ENCODE measurements at places on chromosomes 11 and 22.

DNA sequence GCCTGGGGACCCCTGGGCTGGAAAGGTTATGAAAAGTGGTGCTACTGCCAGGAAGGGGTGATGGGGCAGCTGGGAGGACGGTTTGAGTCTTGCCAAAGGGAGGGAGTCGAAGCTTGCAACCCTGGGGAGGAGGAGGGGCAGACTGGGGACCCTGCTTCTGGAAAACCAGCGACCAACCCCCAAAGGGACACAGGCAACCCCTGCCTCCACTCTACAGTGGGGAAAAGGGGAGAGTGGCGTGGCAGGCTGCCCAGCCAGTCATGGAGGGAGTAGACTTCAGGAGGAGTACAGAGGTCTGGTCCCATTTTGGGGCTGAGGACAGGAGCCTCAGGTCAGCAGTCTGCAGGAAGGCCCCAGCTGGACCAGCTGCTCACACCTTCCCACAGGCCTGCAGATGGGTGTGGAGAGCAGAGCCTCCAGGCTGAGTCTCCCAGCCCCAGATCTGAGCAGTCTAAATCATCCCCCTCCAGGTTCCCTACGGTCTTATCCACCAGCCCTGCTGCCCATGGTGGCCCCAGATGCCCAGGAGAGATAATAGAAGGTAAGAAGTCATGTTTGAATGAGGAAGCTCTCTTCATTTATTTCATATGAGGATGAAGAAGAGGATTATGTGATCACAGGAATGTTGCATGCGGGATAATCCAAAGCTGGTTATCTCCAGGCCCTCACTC is 3.3 kb downstream of the DDT start:
- DNase-seq, result no peak
- H3K27me3 ChIP-seq, result no peaks in the 10 kb centered on the region
- peaks cover 4% of the 10 kb centered on the region for H3K36me3 ChIP-seq
- H3K27ac ChIP-seq, result no peak overlapping the region
- H3K4me1 ChIP-seq, result no peaks in the 10 kb centered on the region

- no peaks in the 10 kb centered on the region for H3K36me3 ChIP-seq
- no peak overlapping the region for H3K4me3 ChIP-seq
- H3K4me1 ChIP-seq, result no peaks in the 10 kb centered on the region
- DNase-seq, result no peak
- no peaks in the 10 kb centered on the region for H3K27me3 ChIP-seq
Measured at GRCh38 chr11:123392844-123393243, 37.2 kb upstream of the GRAMD1B start.

GRCh38 chr11:133946541-133947318 is 10.0 kb downstream of the IGSF9B start:
- no peaks in the 10 kb centered on the region for H3K36me3 ChIP-seq
- H3K4me1 ChIP-seq, result peaks cover 5% of the 10 kb centered on the region
- no peak for DNase-seq
- H3K27me3 ChIP-seq, result no peaks in the 10 kb centered on the region

GRCh38 chr11:23181022-23181807 is 320.9 kb upstream of the CCDC179 start:
- no peak overlapping the region for H3K4me3 ChIP-seq
- H3K4me1 ChIP-seq, result no peaks in the 10 kb centered on the region
- H3K27me3 ChIP-seq, result no peaks in the 10 kb centered on the region
- DNase-seq, result no peak

GRCh38 chr11:67571443-67571842 is 12.2 kb upstream of the GSTP1 start:
- no peak overlapping the region for H3K27ac ChIP-seq
- H3K27me3 ChIP-seq, result no peaks in the 10 kb centered on the region
- no peaks in the 10 kb centered on the region for H3K36me3 ChIP-seq
- no peaks in the 10 kb centered on the region for H3K4me1 ChIP-seq
- no peak for DNase-seq
- no peak overlapping the region for H3K4me3 ChIP-seq

GRCh38 chr11:60957188-60957587 is 5.2 kb upstream of the SLC15A3 start:
- H3K27ac ChIP-seq, result no peak overlapping the region
- H3K27me3 ChIP-seq, result no peaks in the 10 kb centered on the region
- no peak for DNase-seq
- no peak overlapping the region for H3K4me3 ChIP-seq

DNA sequence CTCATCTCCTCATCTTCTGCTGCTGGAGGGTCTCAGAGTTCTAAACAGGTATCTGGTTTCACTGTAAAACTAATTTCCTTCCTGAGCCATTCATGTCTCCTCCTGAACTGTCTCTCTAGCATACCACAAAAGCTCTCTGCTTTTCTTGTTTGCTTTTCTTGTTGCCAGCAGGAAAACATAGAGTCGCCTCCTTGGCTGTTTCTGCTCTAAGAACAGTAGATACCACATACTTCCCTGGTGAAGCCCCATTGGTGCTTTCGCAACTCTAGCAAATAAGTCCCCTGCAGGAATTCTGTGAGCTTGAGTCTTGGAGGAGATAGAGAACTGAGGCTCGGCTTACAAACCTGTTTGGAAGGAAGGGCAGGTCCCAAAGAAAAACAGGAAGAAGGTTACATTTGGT is 7.0 kb downstream of the DIXDC1 start:
- no peaks in the 10 kb centered on the region for H3K27me3 ChIP-seq
- H3K4me3 ChIP-seq, result no peak overlapping the region
- no peaks in the 10 kb centered on the region for H3K36me3 ChIP-seq
- DNase-seq, result no peak
- peak overlapping the region; percentile 70 for H3K27ac ChIP-seq

- DNase-seq, result no peak
- no peaks in the 10 kb centered on the region for H3K27me3 ChIP-seq
- H3K4me1 ChIP-seq, result no peaks in the 10 kb centered on the region
- H3K27ac ChIP-seq, result no peak overlapping the region
- no peaks in the 10 kb centered on the region for H3K36me3 ChIP-seq
Measured at GRCh38 chr22:20646906-20647305, 127.0 kb upstream of the SERPIND1 start.

- H3K36me3 ChIP-seq, result no peaks in the 10 kb centered on the region
- peak overlapping the region; percentile 96 for H3K27ac ChIP-seq
- no peaks in the 10 kb centered on the region for H3K27me3 ChIP-seq
- DNase-seq, result no peak
- H3K4me3 ChIP-seq, result peak overlapping the region; percentile 41
- peaks cover 4% of the 10 kb centered on the region for H3K4me1 ChIP-seq
Measured at GRCh38 chr11:47258317-47258902, 614 bp downstream of the NR1H3 start.

GRCh38 chr11:35953081-35953760 is 9.4 kb downstream of the LDLRAD3 start:
- H3K4me3 ChIP-seq, result no peak overlapping the region
- H3K36me3 ChIP-seq, result no peaks in the 10 kb centered on the region
- H3K27me3 ChIP-seq, result no peaks in the 10 kb centered on the region

GRCh38 chr11:113519989-113520613 is 44.9 kb upstream of the DRD2 start:
- no peaks in the 10 kb centered on the region for H3K4me1 ChIP-seq
- no peak overlapping the region for H3K27ac ChIP-seq
- DNase-seq, result no peak
- no peaks in the 10 kb centered on the region for H3K36me3 ChIP-seq

GRCh38 chr11:11265320-11265719 is 87.7 kb downstream of the CSNK2A3 start:
- H3K36me3 ChIP-seq, result no peaks in the 10 kb centered on the region
- no peak for DNase-seq
- no peak overlapping the region for H3K27ac ChIP-seq
- H3K4me3 ChIP-seq, result no peak overlapping the region
- no peaks in the 10 kb centered on the region for H3K4me1 ChIP-seq
- H3K27me3 ChIP-seq, result no peaks in the 10 kb centered on the region

GRCh38 chr11:108486828-108487227 is 11.4 kb downstream of the POGLUT3 start:
- H3K4me3 ChIP-seq, result no peak overlapping the region
- H3K4me1 ChIP-seq, result no peaks in the 10 kb centered on the region
- H3K27ac ChIP-seq, result no peak overlapping the region
- H3K36me3 ChIP-seq, result no peaks in the 10 kb centered on the region

- H3K27me3 ChIP-seq, result no peaks in the 10 kb centered on the region
- H3K36me3 ChIP-seq, result no peaks in the 10 kb centered on the region
- no peak overlapping the region for H3K4me3 ChIP-seq
- H3K4me1 ChIP-seq, result no peaks in the 10 kb centered on the region
- DNase-seq, result no peak
- H3K27ac ChIP-seq, result no peak overlapping the region
Measured at GRCh38 chr11:2714463-2714800, 14.6 kb upstream of the KCNQ1OT1 start.

DNA sequence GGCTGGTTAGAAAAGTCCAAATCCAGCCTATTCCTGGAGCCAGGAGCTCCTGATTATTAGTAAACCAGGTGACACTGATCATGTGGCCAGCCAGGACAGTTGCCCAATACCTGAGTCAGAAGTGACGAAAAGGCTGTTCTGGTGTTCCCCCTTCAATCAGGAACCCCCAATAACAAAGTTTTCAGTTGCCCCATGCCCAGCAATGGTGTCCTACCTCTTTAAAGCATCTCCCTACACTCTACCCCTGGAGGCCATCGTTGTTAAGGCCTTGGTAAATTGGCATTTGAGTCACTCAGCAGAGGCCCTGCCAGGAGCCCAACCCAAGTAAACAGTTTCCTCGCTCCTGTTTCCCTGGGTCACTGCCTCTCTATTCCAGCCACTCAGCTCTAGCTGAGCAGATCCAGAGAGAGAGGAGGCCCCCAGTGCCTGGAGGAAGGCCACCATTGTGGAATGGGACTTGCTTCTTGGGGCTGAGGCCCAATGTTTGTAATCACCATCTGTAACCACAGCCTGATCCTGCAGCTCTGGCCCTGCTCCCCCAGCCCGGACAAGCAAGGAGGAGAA is 25.0 kb downstream of the ARHGAP1 start:
- H3K4me3 ChIP-seq, result no peak overlapping the region
- H3K36me3 ChIP-seq, result peaks cover 12% of the 10 kb centered on the region
- peaks cover 12% of the 10 kb centered on the region for H3K4me1 ChIP-seq
- H3K27me3 ChIP-seq, result no peaks in the 10 kb centered on the region

DNA sequence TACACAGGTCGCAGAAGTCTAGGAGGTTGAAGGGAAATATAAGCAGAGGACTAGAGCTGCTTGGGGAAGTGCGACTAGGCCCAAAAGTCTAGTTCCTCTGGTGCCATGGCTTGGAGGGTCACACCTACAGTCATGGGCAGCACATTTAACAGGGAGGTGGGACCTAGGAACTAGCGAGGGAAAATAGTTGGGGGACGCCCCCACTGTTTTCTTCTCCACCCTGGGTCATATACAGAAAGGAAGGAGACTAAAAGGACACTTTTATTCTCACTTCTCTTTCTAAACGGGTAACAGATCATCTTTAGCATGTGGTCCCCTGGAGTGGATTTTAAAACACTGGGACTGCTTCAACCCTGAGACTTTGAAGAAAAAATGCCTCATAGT is 16.6 kb downstream of the APIP start:
- H3K4me3 ChIP-seq, result no peak overlapping the region
- H3K4me1 ChIP-seq, result no peaks in the 10 kb centered on the region
- no peak for DNase-seq
- H3K27me3 ChIP-seq, result no peaks in the 10 kb centered on the region

DNA sequence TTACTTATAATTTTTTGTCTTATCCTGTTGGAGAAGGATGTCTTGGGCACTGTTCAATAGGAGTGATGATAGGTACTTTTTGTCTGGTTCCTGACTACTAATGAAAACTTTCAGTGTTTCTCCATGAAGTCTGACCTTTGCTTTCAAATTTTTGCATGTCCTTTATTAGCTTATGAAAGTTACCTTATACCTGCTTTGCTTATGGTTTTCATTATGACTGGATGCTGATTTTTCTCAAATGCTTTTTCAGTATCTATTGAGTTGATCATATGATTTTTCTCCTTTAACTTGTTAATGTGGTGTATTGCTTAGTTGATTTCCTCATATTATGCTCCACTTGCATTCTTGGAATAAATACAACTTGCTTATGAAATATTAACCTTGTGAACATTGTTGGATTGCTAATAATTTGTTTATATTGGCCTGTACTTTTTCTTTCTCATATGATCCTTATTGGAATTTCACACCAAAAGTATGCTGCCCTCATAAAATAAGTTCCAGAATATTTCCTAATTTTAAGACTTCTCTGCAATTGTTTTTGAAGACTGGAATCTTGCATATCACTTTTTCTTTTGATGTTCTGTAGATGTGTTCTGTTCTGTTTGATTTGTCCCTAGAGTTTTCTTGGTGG is 85.0 kb upstream of the SC5D start:
- H3K27me3 ChIP-seq, result no peaks in the 10 kb centered on the region
- H3K27ac ChIP-seq, result no peak overlapping the region
- no peaks in the 10 kb centered on the region for H3K4me1 ChIP-seq
- no peak for DNase-seq
- no peaks in the 10 kb centered on the region for H3K36me3 ChIP-seq

DNA sequence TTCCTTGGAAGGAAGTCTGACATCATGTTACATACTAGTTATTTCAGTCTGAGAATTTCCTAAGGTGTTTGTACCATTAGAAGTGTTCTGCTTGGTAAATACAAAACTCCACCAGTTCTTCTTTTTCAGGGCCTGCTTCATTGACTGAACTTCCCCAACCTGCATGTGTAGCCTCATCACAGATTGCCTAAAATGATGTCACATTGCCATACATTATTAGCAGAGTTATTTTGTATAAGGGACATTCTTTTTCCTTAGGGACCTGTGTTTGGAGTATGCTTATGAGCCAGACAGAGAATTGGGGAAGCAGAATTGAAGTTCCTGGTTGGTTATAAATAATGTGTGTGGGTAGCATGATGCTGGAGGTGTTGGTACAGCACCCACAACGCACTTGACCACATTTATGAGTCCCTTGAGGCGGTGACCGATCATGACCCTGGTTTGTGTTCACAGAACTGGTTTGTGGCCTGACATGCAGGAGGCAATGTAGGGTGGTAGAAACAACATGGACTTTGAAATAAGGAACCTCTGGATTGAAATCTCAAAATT is 16.4 kb upstream of the MMP7 start:
- H3K36me3 ChIP-seq, result no peaks in the 10 kb centered on the region
- no peaks in the 10 kb centered on the region for H3K27me3 ChIP-seq
- peak; percentile 64 for DNase-seq

DNA sequence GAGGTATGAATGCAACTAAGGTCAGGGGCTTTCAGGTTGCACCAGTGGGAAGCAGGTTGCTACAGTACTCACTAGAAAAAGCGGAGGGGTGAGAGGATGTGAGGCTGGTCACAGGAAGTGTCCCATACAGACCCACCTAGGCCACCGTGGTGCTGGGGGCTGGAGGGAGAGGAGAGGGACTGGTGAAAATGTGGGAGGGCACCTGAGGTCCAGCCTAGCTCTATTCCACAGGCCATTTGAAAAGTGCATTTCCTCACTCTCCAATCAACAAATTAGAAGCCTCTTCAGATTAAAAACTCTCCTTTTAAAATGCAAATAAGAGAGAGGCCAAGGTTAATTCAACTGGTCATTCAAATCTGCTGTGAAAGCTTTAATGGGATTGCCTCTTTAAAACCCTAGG is 38.6 kb upstream of the NCAM1 start:
- no peaks in the 10 kb centered on the region for H3K27me3 ChIP-seq
- H3K36me3 ChIP-seq, result no peaks in the 10 kb centered on the region
- no peaks in the 10 kb centered on the region for H3K4me1 ChIP-seq
- DNase-seq, result no peak
- no peak overlapping the region for H3K27ac ChIP-seq
- no peak overlapping the region for H3K4me3 ChIP-seq
